ENCODE measurements at places on chromosomes 4 and X.

DNA sequence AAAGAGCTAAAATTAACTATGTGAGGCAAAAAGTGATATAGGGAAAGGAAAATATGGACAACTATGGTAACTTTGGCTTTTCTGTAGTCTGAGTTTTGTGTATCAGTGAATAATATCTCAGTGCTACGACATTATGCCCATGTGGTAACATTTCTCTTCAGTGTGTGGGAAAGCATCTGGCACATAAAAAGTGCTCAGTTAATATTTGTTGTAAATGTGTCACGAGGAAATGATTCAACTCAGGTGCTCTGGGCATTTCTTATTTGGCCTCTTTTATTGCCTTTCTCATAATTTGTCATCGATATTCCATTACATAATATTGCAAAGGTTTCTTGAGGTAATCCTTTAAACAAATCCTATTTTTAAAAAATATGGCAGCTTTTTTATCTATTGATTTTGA, 17.6 kb downstream of the OFD1 start:
- DNase-seq: no peak

- DNase-seq: no peak
These were observed 105.7 kb downstream of the FRAS1 start for GRCh38 chr4:78162821-78163220.

DNA sequence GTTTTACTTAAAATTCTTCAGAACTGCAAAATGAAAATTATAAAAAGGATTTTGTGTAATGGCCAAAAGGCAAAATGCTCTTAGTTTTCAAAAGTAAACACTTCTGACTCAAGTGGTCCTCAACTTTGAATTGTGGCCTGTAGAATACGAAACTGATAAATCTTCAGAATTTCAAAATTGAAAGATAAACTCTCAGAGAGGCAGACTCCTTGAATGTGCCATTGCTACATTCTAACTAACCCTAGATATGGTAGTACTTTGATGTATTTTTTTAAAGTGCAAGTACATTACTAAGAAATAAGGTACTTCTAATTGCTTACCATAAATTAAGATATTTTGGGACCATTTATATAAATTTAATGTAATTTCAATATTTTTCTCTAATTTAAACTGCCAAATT, 44.4 kb downstream of the TNIP3 start:
- DNase-seq: no peak

- no peak for DNase-seq
These were observed 47.8 kb upstream of the CAMK2D start for GRCh38 chr4:113809311-113809710.

DNA sequence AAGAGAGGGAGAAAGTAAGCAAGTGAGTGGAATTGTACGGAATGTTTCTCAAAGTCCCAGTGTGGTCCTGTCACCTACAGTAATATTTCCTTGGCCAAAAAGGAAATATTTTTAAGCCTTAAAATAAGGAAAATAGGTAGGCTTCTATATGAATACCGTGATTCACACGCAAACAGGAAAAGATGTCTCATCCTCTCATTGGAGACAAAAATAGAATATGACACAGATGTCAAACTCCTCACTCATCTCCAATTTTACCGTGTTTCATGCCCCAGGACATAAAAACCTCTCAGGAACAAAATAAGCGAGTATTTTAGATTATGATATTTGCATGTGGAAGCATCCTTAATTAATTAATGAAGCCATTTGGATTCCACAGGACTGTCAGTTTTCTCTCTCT, 1269.5 kb downstream of the RAPGEF2 start:
- no peak for DNase-seq

Data from stimulated activated CD4-positive, alpha-beta T cell treated with anti-CD3 and anti-CD28 coated beads, Interleukin-15, amount 100 ng/mL, for 48 hours (primary cell).